ENCODE measurements at places on chromosomes 5 and 9. TPM values are rescaled to one million over a fixed set of nuclear protein-coding genes. Genes with fewer than 3 reads are reported as not detected.

PCDHGB7 gene
- 18.5 TPM for total RNA-seq

OR1Q1 gene
- total RNA-seq = not detected

AGXT2 gene
- total RNA-seq = not detected

TNFSF15 gene
- total RNA-seq = 0.29 TPM

SMAD5 gene
- 58.6 TPM for total RNA-seq

SLC6A7 gene
- total RNA-seq = under 0.01 TPM

RLN1 gene
- total RNA-seq = not detected

ARHGAP26 gene
- total RNA-seq = 6.2 TPM

DNAI1 gene
- total RNA-seq = not detected

TMC1 gene
- not detected for total RNA-seq

GRCh38 chr9:109817146-109817845 lies 37.3 kb downstream of the PALM2AKAP2 start:
- no peak for DNase-seq

- DNase-seq = no peak
Measured at GRCh38 chr5:178630475-178630930, 3.7 kb upstream of the CLK4 start.

GRCh38 chr5:35058374-35058788 lies 10.6 kb upstream of the AGXT2 start:
- DNase-seq = no peak

DNA sequence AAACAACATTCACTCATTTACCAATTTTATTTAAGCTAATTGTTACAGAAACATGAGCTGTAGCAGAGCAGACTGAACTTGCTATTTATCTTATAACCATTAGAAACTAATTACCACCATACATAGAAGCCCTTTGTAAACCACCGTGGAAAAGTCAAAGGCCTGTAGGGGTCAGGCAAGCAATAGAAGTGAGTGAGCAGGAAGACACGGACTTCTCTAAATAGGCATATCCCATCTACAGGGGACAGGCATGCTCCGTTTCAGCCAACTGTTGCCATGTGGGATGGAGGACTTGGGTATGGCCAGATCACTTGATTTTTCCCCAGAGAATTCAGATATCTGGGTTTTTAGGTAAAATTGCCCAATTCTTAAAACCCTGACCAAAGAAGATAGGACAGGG lies 44.8 kb downstream of the PRRC1 start:
- no peak for DNase-seq

DNA sequence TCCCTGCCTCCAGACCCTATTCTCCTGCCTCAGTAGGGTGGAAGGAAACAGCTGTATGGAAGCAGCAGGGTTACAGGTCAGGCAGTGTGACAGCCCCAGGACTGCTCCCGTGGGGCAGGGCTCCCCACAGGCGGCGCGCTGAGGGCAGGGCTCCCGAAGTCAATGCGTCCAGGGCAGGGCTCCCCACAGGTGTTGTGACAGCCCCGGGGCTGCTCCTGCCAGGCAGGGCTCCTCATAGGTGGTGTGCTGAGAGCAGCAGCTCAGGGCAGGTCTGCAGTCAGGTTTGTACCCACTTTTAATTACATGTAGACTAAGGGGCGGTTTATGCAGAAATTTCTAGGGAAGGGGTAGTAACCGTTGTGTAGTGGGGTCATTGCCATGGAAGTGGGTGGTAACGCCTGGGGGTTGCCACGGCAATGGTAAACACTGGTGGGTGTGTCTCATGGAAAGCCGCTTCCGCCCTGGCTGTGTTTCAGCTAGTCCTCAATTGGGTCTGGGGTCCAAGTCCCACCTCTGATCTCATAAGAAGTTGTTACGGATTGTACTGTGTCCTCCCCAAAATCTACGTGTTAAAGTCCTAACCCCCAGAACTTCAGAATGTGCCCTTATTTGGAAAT lies 16.7 kb upstream of the TERT start:
- DNase-seq = no peak

DNA sequence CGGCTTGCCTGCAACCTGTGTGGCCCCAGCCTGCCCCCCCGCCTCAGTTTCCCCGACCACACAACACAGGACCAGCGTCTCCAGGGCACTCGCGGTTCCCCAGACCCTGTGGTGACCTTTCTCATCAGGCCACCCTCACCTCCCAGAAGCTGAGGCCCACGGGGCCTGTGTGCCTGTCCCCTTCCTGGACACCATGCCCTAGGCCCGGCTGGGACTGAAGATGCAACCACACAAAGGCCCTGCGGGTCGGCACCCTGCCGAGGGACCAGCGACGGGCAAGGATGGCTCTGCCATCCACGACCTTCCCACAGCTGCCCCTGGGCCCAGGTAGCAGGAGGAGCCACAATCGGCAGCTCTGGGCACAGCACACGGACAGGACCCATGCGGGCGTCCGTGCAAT lies 34.8 kb downstream of the SLC12A7 start:
- DNase-seq = no peak

DNA sequence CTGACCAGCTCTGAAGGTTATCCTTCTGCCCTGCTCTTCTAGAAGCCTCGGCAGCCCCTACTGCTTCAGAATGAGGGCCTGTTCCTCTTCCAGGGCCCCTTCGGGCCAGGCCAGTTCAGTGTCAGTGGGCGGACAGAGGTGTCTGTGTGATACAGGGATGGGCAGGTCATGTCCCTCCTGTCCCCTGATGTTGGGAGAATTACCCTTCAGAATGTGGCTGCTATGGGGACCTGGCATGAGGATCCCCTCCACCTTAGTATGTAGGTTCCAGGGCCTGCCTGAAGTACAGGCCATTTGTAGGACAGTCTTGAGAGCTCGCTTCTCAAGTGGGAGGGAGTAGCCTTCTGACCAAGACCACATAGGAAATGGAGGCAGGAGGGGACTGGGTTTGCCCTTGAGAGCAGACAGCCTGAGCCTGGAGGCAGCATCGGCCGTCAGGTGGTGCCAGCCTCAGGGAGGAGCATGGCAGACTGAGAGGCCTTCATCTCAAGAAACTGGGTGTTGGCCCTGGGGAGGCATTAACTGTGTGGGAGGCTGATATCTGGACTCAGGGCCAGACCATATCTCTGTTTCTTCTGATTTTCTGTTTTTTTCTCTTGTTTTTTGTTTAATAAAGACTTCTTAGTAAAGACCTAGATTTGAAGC lies 32.0 kb downstream of the ANGPTL2 start:
- DNase-seq = no peak

GRCh38 chr5:133124891-133125290 lies 73.1 kb downstream of the HSPA4 start:
- no peak for DNase-seq

- no peak for DNase-seq
Measured at GRCh38 chr5:123906698-123907295, 394.8 kb downstream of the CSNK1G3 start.

GRCh38 chr9:2159521-2160454 lies 144.6 kb downstream of the SMARCA2 start:
- DNase-seq = no peak

GRCh38 chr9:21153336-21154017 lies 11.8 kb upstream of the IFNW1 start:
- peak; percentile 54 for DNase-seq

GRCh38 chr5:77355080-77355479 lies 137.0 kb downstream of the WDR41 start:
- no peak for DNase-seq

- no peak for DNase-seq
Measured at GRCh38 chr5:167642181-167642580, 649.3 kb upstream of the WWC1 start.

DNA sequence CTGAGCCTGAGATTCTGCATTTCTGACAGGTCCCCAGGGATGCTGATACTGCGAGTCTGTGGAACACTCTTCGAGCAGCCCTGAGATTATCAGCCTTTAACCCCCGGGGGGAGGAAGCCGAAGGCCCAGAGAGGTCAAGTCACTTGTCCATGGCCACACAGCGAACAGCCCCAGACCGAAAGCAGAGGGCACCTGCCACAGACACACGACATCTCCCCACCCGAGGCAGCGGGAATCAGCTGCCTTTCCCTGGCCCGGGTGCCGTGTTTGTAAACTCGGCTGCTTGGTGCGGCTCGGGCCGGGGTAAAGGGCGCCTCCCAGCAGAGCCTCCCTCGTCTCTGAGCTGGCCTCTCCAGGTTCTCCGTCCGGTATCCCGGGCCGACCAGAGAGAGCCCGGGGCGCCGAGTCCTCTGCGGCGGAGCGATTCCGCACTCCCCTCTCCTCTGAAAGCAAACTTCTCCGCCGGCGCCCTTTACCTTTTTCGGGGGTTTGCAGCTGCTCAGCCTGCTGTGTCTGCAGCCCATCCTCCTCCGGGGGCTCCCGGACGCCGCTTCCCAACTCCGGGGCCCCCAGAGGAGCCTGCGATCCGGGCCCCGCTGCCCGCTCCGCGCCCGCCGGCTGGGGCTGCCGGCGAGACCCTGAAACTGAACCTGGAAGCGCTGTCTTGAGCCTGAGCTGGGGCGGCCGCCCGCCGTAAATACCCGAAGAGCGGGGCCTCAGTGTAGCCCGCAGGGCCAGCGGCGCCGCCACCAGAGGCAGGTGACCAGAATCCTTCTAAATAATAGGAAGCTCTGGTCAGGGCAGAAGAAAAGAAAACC lies at the start of gene CCDC69:
Gene CCDC69, minus strand, starts transcription at position 646 of the 818 bp plus-strand sequence. Its CDS starts 122 bp downstream, at position 524.
- peak; percentile 96 for DNase-seq

- DNase-seq = no peak
Measured at GRCh38 chr5:151812757-151813309, 41.1 kb downstream of the G3BP1 start.

DNA sequence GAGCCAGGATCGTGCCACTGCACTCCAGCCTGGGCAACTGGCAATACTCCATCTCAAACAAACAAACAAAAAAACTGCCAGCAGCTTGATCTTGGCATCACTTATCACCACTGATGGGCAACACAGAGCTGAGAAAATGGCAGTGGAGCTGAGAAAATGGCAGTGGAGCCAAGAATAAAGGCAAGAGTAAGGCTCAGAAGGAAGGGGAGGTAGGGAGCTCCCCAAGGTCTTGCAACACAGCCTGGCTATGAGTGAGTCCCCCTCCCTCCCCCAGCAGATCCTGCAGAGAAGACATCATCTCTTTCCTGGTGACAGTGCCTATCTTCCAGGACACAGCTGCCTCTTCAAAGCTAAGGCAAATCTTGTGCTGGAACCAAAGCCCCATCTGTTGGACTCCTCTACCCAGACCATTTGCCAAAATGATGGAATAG lies 70.3 kb downstream of the UGCG start:
- peak; percentile 65 for DNase-seq

DNA sequence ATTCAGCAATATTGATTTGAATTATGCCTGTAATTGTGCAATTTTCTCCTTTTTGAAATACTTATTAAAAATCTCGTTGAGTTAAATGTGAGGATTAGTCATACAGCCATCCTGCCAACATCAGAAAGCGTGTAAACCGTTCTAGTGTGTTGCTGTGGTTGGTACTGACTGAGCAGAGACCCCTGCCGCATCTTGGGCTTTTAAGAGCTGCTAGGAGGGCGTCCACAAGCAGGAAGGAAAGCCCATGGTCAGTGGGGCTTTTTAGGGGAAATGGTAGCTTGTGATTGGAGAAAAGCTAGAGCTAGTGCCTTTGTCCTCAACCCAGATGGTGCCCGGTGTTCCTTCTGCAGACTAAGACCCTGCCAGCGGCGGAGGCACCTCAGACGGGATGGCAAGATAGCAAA lies 1.3 kb downstream of the SDHA start:
- DNase-seq = no peak

DNA sequence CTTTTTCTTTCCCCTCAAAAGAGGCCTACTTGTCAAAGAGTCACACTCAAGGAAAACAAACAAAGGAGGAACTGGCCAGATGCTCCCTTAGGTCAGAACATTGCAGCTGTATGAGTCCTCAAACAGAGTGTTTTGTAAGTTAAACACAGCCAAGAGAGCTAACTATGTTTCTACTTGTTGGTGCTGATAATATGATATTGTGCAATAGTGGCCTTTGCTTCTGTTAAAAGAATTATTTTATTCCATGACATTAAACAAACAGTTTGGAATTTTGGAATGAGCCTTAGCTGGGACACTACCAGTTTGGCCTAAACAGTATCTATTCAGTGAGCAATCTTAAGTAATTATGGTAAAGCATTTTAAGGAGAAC lies 56.0 kb upstream of the TPD52L3 start:
- DNase-seq = peak; percentile 27

GRCh38 chr9:131873335-131873734 lies 133.5 kb upstream of the RAPGEF1 start:
- peak; percentile 72 for DNase-seq
